Stimulated activated CD8-positive, alpha-beta memory T cell treated with anti-CD3 and anti-CD28 coated beads, Interleukin-15, amount 100 ng/mL, for 24 hours (primary cell): ENCODE measurements at places on chromosomes 13 and 19.

DNA sequence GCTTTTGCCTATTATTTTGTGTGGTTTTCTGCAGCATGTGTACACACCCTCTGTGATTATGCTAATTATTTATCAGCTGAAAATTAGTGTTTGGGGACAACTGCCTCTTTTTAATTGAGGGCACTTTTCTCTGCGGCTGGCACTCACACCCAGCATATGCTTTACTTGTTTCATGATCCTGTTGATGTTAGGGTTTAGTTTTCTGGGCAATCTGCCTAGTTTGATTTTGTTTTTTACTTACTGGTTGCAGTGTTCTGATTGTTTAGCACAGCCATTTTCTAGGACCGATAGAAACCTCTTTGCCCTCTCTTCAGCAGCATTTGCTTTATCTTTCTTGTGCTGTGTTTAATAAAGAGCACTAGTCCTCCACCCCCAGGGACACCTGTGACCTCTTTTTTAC, 161.6 kb downstream of the PAN3 start:
- DNase-seq, result no peak

DNA sequence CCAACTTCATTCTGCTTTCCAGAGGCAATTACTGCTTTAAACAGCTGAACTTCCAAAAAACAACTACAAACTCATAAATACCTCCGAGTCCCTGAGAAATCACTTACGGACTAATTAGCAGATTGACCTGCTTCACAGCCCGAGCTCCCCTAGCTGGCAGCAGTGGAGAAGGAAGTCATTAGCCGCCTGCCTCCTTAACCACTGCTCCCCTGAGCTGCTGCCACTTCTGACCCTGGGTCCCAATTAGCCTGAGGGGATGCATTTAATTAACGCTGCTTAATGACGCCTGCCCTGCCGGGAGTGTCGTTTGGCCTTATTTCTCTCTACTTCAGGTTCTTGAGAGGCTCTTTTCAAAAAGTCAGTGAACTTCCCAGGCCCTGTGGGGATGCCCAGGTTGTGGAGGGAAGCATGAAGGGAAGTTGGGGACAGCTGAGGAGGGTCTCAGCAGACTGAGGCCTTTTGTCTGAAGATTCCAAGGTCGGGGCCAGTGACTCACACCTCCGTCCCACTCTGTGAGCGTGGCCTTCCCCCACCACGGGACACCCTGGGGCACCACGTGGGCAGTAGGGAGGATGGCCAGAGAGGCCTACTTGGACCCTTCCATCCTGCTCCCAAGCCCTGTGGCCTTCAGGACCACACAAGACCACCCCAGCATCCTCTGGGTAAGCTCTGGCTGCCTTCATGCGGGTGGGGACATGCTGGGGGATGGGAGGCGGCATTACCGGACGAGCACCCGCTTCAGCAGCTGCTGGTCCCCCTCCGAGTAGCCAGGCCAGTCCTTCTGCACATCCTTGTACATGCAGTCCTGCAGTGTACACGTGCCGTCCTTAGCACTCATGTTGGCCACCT, 19.8 kb upstream of the ISYNA1 start:
- no peak for DNase-seq

- no peak for DNase-seq
Measured at GRCh38 chr19:307793-308420, 16.7 kb upstream of the PLPP2 start.

- DNase-seq, result no peak
Measured at GRCh38 chr13:47399599-47399998, 502.7 kb upstream of the HTR2A start.
